CD4-positive, alpha-beta T cell treated with Interleukin-10 for 1 hour (primary cell): ENCODE measurements at places on chromosomes 5 and 9.
A peak's percentile ranks its signal among the peaks of the same experiment; 100 is the strongest.

GRCh38 chr5:91632871-91633270, 249.8 kb upstream of the ARRDC3 start:
- DNase-seq, result no peak

DNA sequence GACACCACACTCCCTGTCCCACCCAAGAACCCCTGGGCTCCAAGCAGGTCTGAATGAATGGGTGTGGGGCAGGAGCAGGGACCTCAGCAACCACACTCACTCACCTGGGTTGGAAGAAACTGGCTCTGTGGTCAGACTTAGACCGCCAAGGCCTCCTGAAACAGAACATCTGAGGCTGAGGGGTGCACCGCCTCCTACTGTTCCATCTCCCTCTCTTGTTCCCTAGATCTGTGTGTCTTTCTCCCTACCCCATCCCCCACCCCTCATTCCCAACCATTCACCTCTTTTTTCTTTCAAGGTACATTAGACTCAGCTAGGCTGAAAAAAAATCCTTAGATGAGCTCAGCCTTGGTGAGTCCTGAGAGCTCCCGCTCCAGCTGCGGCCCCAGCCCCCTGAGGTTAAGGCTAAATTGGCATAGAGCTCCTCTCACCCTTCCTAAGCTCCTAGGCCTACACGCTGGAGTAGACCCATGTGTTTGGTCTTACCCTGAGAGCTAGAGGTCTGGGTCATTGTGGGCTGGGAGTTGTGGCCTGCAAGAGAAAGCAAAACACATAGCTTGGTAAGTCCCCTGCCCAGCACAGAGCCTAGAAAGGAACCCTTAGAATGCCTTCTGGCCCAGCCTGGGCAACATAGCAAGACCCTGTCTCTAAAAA, 4.8 kb downstream of the ECSCR start:
- DNase-seq, result no peak

- no peak for DNase-seq
Observed at GRCh38 chr5:178377583-178378270, 145.1 kb upstream of the PHYKPL start.

- DNase-seq, result no peak
Observed at GRCh38 chr9:120562861-120563443, 17.0 kb downstream of the CDK5RAP2 start.

- DNase-seq, result no peak
Observed at GRCh38 chr5:142782976-142783530, 12.9 kb downstream of the ARHGAP26 start.

DNA sequence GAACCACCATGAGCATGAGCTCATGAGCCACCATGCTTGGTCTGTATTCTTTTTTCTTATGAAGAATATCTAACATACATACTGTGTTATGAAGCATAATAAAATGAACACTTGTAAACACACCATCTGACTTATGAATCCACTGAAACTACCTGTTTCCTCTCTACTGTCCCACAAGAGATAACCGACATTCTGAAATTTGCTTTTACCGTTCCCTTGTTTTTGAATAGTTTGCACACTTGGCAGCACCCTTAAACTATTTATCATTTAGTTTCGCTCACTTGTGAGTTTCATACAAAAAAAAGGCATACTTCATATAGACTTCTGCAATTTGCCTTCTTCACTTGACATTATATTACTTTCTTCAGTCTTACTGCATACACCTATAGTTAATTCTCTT, 8.9 kb downstream of the LARS1 start:
- DNase-seq, result no peak

GRCh38 chr5:65624025-65624570, at the start of gene TRIM23:
Gene TRIM23 (minus strand): TSS chr5:65624333. CDS start chr5:65624274, 59 bp downstream.
- DNase-seq, result peak; percentile 93
